ENCODE measurements at places on chromosomes 2 and 18.

GRCh38 chr2:143936538-143936847, 583.4 kb downstream of the ZEB2 start:
- no peak for DNase-seq

DNA sequence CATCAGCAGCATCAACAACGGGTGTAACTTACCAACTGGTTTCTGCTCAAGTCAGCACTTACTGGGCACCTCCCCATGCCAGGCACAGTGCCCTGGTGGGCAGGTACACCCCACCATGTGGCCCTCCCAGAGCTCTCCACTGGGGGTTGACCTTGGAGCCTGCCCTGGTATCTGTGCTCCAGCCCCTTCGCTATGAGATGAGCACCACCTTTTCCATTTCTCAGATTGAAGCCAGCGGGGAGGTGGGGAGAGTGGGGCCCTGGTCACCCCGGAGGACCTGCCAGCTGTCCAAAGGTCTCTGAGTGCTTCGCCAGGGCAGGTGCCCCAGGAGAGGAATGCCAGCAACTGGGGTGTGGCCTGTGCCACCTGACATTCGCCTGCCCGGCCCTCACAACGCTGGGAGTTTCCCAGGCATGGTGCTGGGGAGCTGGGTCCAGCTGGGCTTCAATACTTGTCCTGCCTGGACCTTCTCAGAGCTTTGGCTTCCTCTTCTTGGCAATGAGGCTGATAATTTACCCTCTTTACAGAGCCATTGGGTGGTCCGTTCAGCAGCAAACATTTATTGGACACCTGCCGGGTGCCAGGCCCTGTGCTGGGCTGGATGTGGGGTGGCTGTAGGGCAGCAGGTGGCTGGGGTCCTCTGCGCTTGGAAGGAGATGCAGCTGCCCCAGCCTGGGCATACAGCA, 5.9 kb upstream of the ZAP70 start:
- DNase-seq, result no peak

DNA sequence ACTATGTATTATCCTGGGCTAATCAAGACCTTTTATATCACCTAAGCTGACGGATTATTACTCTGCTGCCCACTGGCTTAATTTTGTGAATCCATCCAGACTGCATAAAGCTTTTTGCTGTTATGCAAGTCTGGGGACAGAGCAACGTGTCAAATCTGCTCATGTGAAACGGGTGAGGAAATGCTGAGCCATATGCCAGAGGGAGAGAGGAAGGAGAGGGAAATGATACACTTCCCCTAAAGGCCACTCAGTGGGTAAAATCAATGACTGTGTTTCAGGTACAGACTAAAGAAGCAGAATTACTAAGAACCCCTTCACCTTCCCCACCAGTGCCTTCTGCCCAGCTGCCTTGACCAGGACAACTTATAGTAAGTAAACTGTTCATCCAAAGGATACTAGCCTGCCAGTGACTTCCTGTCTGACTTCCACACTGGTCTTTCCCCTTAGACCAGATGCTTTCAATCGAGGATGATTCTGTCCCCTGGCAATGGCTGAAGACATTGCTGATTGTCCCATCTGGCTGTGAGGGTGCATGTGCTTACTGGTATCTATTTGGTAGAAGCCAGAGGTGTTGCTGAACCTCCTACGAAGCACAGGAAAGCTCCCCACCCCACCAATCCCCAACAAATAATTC, 43.0 kb downstream of the STAT1 start:
- DNase-seq, result no peak

GRCh38 chr18:4200399-4200798, 254.7 kb downstream of the DLGAP1 start:
- no peak for DNase-seq
